ENCODE measurements at places on chromosomes 1 and 21.

- DNase-seq = peak; percentile 72
Observed at GRCh38 chr21:42187976-42188653, 30.8 kb upstream of the ABCG1 start.

DNA sequence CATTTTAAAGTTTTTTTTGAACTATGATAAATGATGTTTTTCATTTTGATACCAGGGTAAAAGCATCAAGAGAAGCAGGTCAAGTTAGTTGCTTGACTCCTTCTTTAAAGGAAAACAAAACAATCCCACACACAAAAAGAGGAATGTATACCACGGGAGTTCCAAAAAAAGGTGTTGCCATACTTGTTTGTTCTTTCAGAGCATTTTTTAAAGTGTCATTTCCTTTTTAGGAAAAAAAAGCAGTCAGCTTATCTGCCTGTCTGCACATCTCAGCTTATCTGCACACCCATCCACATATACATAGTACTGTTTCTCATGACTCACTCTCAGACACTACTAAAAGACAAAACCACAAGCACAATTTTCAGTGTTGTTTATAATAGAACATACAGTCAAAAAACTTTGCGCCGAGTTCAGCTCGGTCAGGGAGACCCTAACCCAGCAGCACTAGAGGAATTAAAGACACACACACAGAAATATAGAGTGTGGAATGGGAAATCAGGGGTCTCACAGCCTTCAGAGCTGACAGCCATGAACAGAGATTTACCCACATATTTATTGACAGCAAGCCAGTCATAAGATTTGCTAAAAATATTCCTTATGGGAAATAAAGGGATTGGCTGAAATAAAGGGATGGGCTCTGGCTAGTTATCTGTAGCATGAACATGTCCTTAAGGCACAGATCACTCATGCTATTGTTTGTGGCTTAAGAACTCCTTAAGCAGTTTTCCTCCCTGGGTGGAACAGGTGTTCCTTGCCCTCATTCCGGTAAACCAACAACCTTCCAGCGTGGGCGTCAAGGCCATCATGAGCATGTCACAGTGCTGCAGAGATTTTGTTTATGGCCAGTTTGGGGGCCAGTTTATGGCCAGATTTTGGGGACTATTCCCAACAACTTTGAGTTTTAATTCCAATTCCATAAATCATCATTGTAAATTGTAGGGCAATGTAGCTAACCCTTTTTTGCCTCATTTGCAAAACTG is 11.4 kb upstream of the MNDA start:
- no peak for DNase-seq

DNA sequence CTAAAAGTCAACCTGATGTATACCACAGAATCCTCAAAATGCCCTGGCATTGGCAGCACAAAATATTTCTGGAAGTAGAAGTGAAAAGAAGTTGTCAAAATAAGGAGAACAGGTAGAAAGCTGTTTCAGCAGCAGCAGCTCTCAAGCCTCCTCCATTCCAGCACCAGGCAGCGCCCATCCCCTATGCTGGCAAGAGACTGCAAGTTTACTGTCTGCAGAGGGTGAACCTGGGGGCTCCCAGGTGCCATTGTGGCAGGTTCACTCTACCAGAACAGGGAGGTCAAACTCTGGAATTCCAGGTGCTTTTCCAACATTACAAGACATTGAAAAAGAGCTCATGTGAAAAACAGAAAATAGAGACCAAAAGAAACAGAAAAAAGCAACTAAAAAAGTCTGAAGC is 128.8 kb upstream of the CTTNBP2NL start:
- DNase-seq = no peak

DNA sequence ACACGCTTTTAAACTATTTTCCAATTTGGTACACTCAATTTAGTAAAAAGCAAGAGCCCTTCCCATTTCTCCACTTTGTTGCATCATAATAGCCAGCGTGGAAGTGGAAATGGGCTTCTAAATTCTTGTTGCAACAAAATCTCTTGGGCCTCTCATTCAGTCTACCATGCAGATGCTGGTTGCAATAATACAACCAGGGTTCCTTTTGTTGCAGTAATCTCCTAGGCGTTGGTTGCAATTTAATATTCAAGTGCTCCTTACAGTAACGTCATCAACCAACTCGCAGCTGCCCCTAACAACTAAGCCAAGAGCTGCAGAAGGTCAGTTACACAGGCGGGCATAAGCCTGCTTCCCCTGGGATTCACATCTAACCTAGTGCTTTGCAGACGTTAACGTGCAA is 2.7 kb upstream of the HDGF start:
- DNase-seq = no peak

GRCh38 chr1:19532519-19532918 is 47.2 kb upstream of the CAPZB start:
- DNase-seq = no peak

GRCh38 chr21:18354947-18355346 is 48.6 kb downstream of the TMPRSS15 start:
- DNase-seq = no peak

GRCh38 chr1:184866991-184867788 is 107.1 kb downstream of the NIBAN1 start:
- DNase-seq = no peak

DNA sequence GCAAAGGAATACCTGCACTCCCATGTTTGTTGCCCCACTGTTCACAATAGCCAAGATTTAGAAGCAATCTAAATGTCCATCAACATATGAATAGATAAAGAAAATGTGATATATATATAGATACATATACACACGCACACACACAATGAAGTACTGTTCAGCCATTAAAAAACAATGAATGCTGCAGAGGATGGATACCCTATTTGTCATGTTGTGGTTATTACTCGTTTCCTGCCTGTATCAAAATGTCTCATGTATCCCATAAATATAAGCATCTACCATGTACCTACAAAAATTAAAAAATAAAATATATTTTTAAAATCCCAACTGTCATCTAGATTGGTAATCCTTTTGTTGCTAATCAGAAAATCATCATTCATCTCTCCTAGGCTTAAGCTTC is 634.8 kb upstream of the ADGRL2 start:
- DNase-seq = no peak

GRCh38 chr1:119139403-119139802 is 1.1 kb downstream of the WARS2 start:
- DNase-seq = peak; percentile 1

DNA sequence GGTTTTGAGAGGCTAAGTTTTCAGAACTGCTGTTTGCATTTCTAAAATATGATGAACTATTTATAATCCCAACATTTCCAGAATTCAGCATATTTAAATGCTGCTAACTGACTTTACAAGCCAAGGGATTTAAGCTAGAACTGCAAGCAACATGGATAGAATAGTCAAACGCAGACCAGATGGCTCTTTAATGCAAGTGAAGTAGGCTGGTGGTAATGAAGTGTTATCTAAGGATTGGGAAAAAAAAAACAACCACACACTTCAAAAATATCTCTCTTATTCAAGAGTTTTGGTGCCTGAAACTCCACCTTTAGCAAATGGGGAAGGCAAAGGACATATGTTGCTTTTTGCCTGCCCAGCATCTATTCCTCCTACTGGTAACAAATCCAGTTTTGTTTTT is 20.9 kb upstream of the SSX2IP start:
- DNase-seq = no peak

DNA sequence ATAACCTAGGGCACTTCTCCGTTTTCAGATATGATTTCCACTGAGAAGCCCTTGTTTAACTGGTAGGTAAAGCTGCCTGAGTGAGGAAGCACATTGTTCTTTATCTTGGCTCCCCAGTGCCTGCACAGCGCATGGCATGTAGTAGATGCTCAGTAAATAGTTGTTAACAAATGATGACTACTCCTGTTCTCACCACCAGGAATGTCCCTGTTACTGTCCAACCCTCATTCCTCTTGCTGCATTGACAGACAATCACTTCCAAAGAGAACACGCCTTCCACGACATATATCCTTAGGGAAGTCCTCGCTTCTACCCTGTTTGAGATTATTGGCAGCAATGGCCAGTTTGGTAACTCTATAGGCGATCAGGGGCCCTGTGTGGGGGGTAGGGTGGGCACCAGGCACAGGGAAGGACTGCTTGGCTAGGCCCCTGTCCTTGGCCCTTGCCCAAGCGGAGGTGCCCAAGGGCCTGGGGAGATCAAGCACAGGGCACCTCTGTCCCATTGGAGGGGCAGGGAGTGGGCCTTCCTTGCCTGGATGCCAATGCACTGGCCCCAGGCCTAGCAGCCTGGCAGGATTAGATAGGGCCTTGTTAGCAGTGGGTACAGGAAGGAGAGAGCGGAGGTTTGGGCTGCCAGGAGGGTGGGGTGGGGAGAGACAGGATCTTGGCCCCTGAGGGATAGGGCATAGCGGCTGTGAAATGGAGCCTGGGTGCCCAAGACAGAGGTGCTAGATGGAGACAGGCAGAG is 10.2 kb downstream of the NES start:
- DNase-seq = no peak

GRCh38 chr21:23578027-23578426 is 2029.3 kb downstream of the MRPL39 start:
- no peak for DNase-seq

- no peak for DNase-seq
Observed at GRCh38 chr1:58812468-58812867, 28.6 kb upstream of the JUN start.

DNA sequence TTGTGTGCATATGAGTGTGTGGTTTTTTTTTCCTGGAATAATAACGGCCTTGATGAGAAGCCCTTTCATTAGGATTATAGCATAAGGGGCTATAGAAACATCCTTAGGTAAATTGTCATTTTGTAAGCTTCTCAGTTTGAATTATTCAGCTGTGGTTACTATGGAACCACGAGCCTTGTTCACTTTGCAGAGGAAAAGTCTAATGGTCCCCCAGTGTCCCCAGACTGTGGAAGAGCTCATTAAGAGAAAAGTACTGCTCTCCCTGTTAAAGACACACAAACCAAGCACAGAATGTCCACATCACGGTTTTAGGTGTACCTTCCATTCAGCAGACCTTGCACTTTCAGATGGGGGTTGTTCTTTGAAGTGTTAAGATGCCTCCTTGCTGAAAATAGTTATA is 199.3 kb upstream of the DEPDC1 start:
- no peak for DNase-seq

DNA sequence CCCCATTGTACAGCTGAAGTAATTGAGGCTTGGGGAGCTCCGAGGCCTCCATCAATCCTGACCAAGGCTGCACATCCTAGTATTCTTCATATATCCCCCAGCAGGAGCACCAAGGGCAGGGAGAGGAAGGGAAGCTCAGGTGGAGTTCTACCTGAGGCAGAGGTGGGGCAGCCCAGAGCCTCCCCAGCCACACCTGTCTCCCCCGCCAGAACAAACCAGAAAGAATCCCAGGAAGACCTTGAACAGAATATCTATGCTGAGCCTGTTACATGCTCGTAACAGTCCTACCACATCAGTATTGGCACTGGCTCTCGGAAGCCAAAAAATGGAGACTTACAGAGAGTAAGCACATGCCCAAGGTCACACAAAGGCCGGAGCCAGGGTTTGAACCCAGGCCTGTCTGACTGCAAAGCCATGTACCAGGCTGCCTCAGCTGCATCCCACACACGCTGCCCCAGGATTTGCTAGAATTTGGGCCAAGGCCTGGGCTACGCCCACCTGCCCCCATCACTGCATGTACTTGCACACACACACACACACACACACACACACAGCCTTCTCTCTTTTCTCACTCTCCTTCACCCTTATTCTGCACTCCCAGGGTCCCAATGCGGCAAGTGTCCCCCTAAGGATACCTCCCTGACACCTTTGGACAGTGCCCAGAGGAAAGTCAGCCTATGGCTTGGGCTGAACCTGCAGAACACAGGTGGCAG is 4.5 kb downstream of the E2F2 start:
- no peak for DNase-seq

DNA sequence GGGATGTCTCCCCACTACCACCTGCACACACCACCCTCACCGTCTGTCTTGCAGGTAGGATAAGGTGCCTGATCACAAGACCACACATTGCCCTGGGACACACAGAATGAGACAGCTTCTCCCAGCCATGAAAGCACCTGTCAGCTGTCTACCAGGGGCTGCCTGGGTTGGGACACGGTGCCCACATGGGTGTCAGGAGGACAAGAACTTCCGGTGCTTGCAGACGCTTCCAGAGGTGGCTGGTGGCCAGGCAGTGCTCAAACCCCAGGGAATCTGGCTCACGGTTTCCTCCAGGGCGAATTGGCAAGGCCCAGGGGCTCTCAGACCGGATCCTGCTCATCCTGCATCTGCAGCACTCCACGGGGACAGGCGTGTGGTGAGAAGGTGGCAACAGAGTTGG is 182.6 kb upstream of the ARHGEF16 start:
- DNase-seq = no peak

- DNase-seq = no peak
Observed at GRCh38 chr1:50368179-50369007, 54.9 kb downstream of the DMRTA2 start.

DNA sequence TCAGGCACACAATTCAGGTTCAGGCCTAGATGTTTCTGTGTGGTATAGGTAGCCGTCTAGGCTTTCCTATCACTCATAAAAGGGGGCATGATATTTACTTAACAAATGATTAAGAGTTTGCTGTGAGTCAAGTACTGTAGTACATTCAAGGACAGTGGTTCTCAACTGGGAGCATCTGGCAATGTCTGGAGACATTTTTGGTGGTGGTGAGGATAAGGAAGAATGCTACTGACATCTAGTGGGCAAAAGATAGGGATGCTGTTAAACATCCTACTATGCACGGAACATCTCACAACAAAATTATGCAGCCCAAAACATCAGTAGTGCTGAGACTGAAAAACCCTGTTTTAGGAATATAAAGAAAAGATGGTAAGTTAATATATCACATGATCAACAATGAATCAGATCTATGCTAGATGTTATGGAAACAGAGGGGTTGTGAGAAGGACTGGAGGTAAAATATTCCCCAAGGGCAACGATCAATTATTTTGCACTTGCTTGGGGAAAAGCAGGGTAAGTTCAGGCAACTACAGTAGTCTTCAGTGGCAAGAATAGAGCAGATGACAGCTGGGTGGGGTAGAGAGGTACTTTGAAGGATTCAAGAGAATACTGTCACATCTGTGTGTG is 4.9 kb downstream of the DNTTIP2 start:
- DNase-seq = no peak

- no peak for DNase-seq
Observed at GRCh38 chr1:165903672-165904071, 76.3 kb downstream of the UCK2 start.

DNA sequence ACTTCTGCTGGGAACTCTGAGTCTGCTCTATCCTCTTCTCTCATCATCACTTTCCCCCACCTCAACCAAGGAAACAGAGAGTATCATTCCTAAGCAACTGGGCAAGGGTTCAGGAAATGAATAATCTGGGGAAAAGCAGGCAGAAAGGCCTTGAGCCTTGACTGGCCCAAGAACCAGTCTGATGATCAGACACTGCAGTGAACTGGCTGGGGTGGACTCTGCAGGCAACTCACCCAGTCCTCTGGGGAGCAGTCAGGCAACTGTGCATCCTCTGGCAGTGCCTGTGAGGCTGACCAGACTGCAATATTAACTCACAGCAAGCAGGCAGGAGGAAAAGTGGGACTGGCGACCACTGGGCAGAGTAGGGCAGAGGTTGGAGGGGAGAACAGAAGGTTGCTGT is 991 bp downstream of the ANKRD35 start:
- DNase-seq = no peak

- DNase-seq = no peak
Observed at GRCh38 chr1:227731696-227732585, 3.2 kb downstream of the JMJD4 start.

GRCh38 chr1:228264090-228264829 is 56.4 kb downstream of the OBSCN start:
- DNase-seq = no peak

Data from activated CD4-positive, alpha-beta T cell treated with anti-CD3 and anti-CD28 coated beads, Interleukin-2, amount 50 U/mL, for 4 hours (primary cell).